ENCODE measurements at places on chromosomes 4 and X. TPM values are rescaled to one million over a fixed set of nuclear protein-coding genes. Genes with fewer than 3 reads are reported as not detected.

Gene MUC7
- polyA plus RNA-seq: not detected

Gene NLRP2B
- 0.07 TPM for polyA plus RNA-seq

Gene KLHL34
- 0.10 TPM for polyA plus RNA-seq

Gene AMER1
- 7.8 TPM for polyA plus RNA-seq

Gene ADGRG4
- not detected for polyA plus RNA-seq

Gene PPEF2
- 0.04 TPM for polyA plus RNA-seq

Gene VCX3B
- polyA plus RNA-seq: 0.27 TPM

Gene SPANXB1
- polyA plus RNA-seq: not detected

Gene ARL9
- 1.5 TPM for polyA plus RNA-seq

Gene GLOD5
- 2.8 TPM for polyA plus RNA-seq

Gene CT47B1
- polyA plus RNA-seq: not detected

Gene GPR119
- not detected for polyA plus RNA-seq

Gene SSX2
- polyA plus RNA-seq: not detected

Gene ITGB1BP2
- 1.2 TPM for polyA plus RNA-seq

Gene NWD2
- polyA plus RNA-seq: 0.18 TPM

All from right renal cortex interstitium (tissue), 3 donors.